ENCODE measurements at places on chromosomes 3 and 15.

DNA sequence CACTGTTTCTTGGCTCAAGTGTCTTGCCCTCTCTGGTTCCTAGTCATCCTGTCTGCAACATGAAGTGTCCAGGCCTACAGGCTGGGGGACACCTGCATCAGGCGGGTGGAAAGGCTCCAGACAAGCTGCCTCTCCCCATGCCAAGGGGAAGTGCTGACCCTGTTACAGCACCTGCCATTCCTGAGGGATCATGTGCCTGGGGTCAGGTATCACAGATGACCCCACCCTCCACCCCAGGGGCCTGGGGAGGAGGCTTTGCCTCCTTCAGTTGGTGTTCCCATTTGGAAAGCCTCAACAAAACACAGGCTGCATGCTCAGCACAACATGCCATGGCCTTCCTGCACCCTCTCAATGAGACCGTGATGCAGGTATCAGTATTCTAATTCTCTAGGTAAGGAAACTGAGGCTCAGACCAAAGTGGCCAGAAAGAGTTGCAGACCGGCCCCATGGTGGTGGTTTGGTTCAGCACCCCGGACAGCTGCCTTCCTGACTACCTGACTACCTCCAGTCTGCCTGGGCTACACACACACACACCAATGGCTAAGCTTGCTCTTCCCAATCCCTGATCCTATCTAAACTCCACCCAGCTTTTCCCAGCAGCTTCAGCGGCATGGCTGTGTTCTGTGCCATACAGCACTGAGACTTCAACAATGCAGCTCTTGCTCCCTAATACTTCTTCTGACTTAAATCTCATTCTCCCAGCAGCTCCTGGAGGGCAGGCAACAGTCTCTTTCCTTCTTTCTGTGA lies 69.7 kb upstream of the LINGO1 start:
- no peak for DNase-seq

DNA sequence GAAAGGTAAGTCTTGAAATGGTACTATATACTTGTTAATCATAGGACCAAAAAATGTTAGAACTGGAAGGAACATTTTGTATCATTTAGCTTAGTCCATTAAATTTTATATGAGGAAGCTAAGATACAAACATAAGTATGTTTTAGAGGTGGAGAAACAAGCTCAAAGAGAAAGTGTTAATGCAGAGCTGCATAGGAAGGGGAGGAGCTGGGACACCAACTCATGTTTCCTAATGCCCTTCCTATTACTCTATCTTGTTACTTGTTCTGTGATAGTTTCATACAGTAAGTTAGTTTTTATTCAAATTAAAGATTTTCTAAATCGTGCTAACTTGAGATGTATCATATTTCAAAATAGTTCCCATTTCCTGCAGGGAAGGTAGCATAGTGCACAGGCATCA lies 7.4 kb downstream of the SLC35A5 start:
- no peak for DNase-seq

- DNase-seq: no peak
These were observed 92.3 kb upstream of the THRB start for GRCh38 chr3:24586920-24587319.

DNA sequence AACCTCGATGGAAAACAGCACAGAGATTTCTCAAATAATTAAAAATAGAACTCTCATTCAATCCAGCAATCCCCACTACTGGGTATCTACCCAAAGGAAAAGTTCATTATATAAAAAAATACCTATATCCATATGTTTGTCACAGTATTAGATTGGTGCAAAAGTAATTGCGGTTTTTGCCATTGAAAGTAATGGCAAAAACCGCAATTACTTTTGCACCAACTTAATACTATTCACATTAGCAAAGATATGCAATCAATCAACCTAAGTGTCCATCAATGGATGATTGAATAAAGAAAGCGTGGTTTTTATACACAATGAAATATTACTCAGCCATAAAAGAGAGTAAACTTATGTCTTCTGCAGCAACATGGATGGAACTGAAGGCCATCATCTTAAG lies 12.2 kb upstream of the CCDC54 start:
- no peak for DNase-seq
